ENCODE measurements at places on chromosomes 2 and 18.

GRCh38 chr2:206716623-206717022 is 1.6 kb downstream of the DYTN start:
- no peak for DNase-seq

DNA sequence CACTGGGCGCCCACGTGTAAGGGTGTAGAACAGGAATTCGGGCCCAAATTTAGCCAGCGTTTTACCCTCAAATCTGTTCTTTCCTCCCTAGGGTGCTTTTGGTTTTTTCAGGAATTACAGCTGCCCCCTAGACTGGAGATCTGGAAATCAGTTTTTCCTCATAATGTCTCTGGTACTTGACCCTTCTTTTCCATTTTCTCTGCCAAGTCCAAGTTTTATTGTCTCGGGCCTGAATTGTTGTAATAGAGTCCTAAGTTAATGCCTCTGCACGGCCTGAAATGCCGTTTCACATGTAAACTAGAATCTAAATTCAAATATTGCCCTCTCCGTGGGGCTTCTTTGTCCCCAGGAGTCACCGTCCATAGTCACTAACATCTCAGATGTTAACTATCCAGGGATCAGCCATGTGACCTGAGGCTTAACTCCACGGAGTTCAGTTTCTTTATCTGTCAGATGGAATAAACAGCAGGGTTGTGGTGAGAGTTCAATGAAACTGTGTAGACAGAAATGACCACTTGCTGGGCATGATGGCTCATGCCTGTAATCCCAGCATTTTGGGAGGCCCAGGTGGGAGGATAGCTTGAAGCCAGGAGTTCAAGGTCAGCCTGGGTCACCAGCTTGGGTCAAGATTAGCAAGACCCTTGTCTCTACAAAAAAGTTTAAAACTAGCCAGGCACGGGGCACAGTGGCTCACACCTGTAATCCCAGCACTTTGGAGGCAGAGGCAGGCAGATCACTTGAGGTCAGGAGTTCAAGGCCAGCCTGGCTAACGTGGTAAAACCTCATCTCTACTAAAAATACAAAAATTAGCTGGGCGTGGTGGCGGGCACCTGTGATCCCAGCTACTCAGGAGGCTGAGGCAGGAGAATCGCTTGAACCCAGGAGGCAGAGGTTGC is 12.7 kb upstream of the CABLES1 start:
- no peak for DNase-seq

GRCh38 chr2:57542081-57542480 is 504.5 kb upstream of the VRK2 start:
- DNase-seq: no peak

DNA sequence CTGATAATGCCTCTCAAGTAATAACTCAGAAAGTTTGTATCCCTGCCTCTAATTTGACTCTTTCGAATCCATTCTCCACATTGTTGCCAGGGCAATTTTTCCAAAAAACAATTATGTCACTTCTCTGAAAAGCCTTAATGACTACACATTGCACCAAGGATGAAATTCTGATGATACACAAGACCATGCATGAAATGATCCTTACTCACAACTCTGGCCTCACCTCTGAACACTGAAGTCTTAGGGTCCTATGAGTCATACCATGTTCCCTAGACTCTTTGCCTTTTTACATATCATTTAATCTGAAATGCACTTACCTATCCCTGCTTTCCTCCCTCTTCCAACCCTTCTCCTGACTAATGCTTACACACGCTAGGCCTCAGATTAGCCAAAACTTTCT is 51.0 kb downstream of the WDPCP start:
- no peak for DNase-seq
